ENCODE measurements at places on chromosomes 7 and 10.

DNA sequence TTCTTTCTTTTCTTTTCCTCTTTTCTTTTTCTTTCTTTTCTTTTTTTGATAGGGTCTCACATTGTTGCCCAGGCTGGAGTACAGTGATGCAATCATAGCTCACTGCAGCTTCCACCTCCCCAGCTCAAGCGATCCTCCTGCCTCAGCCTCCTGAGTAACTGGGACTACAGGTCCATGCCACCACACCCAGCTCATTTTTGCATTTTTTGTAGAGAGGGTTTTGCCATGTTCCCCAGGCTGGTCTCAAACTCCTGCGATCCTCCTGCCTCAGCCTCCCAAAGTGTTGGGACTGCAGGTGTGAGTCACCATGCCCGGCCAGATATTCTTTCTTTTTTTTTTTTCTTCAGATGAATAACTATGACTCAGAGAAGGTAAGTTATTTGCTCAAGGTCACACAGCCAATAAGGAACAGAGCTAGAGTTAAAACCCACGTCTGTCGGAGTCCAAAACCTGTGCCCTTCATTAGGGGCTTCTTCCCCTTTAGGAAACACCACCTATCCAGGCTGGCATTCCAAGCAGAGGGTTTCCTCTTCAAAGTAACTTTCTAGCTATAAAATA is 28.1 kb upstream of the DNMBP start:
- DNase-seq: no peak

DNA sequence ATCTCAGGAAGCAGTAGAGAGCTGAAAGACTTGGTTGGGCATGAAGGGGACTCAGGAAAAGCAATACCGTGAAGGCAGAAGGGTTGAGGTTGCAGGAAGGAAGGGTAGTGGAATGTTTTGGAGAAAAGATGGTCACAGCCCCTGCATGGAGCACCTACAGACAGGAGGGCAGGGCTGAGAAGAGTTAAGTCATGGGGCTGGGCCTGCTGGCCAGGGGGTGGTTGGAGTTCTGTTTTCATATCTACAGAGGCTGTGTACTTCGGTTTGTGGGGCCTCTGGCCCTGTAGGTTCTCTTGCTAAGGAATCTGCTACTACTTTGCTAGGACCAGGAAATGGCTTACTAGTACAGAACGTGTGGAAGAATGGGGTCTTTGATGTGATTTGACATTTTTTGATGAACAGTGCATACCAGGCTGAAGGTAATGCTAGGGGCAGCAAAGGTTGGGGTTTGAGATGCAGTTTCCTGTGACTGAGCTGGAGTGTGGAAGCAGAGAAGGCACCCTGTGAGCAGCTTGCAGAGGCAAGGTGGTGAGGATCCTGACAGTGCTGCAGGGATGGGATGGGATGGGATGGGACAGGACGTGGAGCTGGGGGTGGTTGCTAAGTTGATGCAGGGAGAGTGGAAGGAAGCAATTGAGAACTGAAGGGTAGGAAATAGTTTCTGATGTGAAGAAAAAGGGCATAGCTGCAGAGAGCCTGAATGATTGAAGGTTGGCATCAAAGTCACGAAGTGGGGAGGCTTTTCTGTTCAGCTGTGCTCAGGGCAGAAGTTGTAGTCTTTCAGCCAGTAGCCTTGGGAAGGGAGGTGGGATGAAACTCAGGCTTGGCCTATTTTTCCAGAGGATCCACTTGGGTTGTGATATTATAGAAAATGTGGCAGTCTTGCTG is 7.8 kb downstream of the RPS24 start:
- no peak for DNase-seq

DNA sequence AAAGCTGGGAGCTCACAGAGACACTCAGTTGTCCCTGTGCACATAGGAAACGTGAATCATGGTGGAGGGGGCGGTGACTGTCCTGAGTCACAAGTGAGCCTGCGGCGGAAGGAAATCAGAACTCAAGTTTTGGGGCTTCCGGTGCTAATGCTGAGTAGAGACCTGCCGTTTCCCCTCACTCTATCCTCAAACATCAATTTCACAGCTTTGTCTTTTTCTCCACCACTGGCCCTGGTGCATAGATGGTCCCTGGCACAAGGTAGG is 21.9 kb downstream of the ADCYAP1R1 start:
- no peak for DNase-seq

DNA sequence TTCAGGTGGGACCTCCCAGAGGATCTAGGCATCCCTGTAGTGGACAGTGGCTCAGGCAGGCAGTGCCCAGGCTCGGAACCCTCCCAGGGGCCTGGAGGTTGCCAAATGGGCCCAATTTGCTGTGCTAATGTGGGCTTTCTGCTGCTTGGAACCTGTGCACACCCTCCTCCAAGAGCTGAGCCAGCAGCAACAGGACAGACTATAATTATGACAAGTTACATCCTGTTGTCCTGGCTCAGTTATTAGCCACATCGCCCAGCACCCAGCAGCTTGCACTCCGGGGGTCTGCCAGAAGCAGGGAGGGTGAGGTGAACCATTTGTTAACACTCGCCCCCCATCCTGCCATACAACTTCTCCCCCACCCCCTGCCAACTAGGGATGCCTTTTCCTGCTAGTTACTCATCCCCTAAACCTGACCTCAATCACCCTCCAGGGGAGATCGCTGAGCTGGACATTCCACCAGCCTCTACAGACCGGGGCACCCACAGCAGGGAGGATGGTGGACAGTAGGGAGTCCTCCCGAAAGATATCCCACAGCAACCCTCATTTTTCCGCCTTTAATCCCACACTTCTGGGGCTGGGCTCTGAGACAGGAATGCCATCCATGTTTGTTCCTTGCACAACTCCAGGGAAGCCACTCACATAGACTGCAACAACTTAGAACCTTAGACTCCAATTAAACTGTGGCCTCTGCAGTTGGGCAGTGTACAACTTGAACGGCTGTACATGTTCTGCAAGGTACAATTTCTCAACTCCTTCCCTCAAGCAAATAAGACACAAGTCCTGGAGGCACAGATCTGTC is 7.9 kb upstream of the MYL10 start:
- DNase-seq: no peak

DNA sequence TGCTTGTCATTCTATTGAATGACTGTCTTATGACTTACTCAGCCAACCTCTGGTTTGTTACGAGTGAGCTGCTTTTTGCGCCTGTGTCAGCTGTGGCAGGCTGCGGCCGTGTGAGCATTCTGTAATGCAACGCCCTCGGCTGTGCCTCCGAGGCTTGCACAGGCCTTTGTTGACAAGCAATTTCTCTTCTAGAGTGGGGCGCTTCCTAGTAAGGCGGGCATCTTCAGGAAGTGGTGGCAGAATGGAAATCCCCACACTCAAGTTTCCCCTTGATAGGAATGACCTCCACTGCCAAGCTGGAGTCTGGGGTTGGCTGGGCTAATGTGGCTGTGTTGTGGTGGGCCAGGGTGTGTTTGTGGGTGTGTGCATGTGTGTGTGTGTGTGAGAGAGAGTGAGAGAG is 20.2 kb upstream of the TMEM178B start:
- DNase-seq: no peak

- no peak for DNase-seq
These were observed 46.6 kb upstream of the COL1A2 start for GRCh38 chr7:94348142-94348541.

- DNase-seq: no peak
These were observed 14.8 kb upstream of the CD36 start for GRCh38 chr7:80623503-80624252.

GRCh38 chr10:59678884-59679301 is 30.8 kb downstream of the SLC16A9 start:
- no peak for DNase-seq

- DNase-seq: no peak
These were observed 133.3 kb downstream of the ICA1 start for GRCh38 chr7:8128449-8129317.

DNA sequence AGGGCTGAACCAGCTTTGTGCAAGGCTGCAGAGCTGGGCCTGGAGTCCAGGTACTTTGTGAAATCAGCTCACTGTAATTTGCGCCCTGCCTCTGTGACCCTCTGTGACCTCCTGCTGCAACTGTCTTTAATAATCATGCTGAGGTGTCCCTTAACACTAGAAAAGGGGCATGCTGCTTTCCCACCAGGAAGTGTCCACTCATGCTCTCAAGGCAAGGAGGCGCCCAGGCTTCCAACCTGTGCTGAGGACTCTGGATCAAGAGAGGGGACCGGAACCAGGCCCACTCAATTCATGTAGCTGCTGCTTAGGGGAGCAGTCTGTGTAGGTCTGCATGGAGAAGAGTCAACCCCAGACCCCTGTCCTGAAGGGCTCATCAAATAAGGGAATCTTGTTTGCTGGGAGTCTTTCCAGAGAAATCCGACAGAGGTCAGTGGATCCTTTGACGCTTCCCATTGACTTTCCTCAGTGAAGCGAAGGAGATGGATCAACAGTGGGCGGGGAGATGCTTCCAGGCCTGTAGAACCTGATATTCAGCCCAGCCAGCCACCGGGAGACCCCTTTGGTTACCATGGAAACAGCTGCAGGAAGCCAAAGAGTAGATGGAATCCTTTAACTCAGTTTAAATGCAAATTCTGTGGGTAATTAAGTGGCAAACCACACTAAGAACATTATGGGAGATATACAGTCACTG is 945.9 kb downstream of the GRID1 start:
- DNase-seq: no peak

GRCh38 chr7:134920026-134920753 is 66.1 kb upstream of the AGBL3 start:
- DNase-seq: no peak

DNA sequence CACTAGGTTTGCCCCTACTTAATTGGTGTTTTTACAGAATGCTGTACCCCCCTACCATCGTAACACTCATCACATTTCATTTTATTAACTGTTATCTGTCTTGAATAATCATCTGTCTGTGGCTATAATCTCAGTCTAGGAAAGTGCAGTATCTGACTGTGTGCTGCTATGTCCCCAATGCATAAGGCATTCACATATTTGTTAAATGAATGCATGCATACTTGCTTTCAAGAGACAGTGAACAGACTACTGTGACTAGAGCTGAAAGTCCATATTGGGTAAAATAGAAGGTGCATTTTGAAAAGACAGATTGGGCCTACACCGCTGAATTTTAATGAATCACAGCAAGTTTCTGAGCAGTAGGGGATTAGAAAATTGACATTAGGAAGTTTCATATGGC is 112.3 kb downstream of the ARHGAP12 start:
- no peak for DNase-seq

DNA sequence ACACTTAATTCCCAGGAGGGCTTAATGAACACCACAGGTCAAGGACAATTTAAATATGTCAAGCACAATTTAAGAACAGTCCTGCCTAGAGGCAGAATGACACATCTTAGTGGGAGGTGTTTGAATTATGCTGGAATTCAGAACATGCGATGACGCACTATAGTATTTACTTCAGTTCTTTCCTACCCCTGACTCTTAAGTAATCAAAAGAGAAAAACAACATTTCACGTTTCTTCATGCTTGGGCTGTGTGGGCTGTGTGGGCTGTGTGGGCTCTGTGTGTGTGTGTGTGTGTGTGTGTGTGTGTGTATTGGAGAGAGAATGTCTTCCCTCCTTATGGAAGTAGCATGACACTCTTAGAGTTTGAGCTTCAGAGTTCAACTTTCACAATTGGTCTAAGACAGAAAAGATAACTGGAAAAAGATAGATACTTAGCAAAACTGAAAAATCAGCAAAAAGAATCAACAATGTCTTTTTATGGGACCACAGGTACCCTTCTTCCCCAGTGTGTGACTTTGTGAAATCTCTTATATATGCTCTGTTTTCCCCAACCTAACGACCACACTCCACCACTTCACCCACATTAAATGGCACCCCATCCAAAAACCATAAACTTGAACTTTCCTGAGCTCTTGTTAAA is 33.7 kb upstream of the CABCOCO1 start:
- no peak for DNase-seq

GRCh38 chr10:100163704-100164621 is 21.9 kb downstream of the ERLIN1 start:
- DNase-seq: no peak

DNA sequence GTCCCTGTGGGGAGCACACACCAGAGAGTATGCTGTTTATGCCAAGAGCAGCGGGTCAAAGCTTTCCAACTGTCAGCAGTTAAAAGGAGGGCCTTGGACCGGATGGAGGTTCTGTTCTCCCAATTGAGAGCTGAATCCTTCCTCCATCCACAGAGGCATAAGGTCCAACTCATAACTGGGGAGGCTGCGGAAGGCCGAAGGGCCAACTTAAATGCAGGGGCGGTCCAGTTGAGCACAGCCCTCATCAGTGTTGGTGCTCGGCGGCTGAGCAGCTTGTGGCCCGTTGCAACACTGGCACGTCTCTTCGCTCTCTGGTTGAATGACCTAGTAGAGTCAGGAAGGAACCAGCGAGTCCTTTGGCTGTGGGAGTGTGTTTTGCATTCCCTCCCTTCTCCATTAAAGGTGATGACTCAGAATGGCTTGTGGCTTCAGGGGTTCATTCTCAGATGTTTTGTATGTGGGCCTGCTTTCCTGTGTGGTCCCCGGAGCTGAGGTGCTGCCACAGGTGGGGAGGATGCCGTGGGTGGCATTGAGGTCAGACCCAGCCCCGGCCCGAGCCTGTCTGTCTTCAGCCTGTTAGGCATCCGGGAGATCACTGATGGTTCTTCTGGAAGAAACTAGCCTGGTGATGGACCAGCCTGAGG is 44.8 kb upstream of the DMBT1 start:
- DNase-seq: no peak

- peak; percentile 78 for DNase-seq
These were observed 114.0 kb upstream of the COBL start for GRCh38 chr7:51430480-51431086.

DNA sequence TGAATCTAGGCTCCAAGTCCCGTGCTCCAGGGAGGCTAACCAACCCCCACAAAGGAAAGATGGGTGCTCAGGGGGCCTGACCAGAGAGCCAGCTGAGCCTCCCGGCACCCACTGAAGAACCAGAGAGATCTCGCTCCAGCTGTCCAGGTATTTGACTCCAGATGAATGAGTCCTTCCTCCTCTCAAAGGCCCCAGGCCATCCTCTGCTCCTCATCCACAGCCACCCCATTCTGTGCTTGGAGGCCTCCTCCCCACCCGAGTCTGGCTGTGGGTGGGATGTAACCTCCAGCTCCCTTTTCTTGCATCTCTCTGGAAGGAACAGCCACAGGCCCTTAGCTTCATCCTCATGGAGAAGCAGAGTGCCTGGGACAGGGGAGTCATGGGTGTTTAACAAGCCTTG is 44.6 kb downstream of the VSTM4 start:
- no peak for DNase-seq
